NCI-H226 (cell line): ENCODE measurements at places on chromosomes 12 and 14.

DNA sequence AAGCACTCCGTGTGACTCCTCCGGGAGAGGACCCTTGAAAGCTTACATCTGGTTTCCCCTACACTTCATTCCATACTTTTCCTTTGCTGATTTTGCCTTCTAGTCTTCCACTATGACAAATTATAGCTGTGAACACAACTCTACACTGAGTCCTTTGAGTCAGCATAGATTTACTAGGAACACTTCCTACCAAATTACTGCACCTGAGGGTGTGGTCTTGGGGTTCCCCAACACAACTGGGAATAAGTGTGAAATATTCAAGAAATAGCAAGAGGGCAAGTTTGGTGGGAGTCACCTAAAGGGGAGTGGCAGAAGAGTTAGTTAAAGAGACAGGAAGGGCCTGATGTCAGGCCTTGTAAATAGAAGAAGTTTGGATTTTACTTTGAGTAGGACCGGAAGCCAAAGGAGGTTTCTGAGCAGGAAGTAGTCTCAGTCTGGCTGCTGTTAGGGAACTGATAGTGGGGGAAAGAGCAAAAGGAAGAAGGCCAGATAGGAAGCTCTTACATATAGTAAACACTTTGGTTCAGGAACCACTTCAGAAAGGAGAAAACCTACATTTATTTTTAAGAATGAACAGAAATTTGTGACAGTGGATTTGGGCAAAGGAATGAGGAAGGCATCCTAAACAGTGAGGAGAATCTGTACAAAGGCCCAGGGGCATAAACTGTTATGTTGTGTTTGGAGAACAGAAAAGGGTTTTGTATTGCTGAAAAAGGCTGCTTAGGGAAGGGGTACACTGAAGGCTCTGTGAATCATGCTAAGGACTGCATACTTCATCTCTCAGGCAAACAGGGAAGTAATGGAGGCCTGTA lies 14.2 kb downstream of the SEL1L start:
- no peak for DNase-seq

GRCh38 chr12:89949457-89950195 lies 241.0 kb upstream of the ATP2B1 start:
- peak; percentile 79 for DNase-seq

DNA sequence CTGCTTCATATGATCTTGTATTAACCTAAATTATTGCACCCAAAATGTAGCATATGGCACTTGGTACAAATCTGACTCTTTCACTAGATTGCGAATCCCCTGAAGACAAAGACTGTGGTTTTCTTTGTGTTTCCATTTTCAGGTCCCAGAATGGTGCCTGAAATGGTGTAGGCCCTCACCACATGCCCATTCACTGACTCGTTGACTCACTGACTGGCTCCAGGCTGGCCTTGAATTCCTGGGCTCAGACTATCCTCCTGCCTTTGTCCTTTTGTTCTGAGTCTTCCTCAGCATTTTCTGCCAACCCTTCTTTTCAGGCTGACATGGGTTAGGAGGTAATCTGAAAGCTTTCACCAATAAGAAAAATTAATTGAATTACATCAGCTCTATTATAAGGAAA lies 368.7 kb upstream of the GARIN6 start:
- DNase-seq = no peak

- DNase-seq = no peak
Observed at GRCh38 chr14:76007379-76007778, 21.8 kb downstream of the IFT43 start.

DNA sequence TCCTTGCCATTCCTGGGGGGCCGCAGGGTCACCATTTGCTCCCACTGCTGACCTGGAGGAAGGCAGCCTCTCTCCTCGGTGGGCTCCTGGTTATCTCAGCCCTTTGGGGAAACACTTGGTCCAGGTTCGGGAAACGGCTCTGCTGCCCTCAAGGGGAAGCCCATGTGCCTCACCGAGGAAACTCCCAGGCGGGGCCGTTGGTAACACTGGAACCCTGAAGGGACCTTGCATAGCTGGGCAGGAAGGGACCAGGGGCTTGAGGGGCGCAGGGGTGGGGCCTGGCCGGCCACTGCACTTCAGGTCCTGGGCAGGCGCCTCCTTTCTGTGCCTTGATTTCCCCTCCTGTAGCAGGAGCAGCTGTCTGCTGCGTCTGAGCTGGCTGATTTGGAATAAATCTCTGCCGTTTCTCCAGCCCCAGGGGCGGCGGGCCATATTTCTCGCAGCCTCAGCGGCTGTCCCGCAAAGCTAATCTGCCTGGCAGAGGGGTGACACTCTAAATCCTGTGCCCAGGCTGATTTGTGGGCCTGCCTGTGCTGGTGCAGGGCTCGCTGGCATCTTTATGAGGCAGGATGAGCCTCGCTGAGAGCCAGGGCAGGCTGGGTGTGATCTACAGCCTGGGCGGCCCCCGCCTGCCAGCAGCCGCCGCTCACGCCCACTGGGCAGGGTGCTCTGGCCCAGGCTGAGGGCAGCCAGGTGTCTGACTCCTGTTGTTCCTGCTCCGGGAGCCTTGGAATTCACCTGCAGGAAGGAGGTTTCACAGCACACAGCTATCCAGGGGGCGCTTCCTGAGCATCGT lies 49.7 kb downstream of the KIF26A start:
- no peak for DNase-seq

DNA sequence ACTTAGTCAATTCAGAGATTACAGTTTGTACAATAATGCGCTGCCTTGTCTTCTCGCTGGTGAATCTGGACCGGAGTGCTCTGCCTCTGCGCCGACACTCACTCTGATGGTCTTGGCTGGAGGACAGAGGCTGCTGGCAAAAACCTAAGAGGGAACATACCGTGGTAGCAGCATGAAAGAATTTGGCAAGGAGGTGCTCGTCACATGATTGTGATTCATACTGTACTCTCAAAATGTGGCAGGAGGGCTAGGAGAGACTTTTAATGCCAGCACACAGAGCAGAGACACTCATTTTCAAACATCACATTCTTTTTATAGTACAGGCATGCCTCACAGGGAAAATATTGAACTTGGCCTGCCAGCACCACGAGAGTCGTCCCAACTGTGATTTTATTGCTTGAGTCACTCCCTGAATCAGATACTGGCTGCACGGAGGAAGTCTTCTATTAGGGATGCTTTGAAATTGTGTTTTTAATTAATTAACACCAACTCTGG lies 67.8 kb downstream of the HMGA2 start:
- DNase-seq = peak; percentile 97

- peak; percentile 94 for DNase-seq
Observed at GRCh38 chr14:103372552-103373304, 12.5 kb upstream of the MARK3 start.
